ENCODE measurements at places on chromosomes 12 and 14. TPM values are rescaled to one million over a fixed set of nuclear protein-coding genes. Genes with fewer than 3 reads are reported as not detected.

Gene RNF34
- total RNA-seq = 97.8 TPM

Gene FBRSL1
- total RNA-seq = 5.0 TPM

Gene KRT74
- total RNA-seq = not detected

Gene R3HDM2
- 11.0 TPM for total RNA-seq

Gene SDSL
- 6.4 TPM for total RNA-seq

All from bladder microvascular endothelial cell (primary cell).